ENCODE measurements at places on chromosomes 3 and 15. TPM values are rescaled to one million over a fixed set of nuclear protein-coding genes. Genes with fewer than 3 reads are reported as not detected.

The SLCO2A1 gene
- 0.36 TPM for total RNA-seq

The SPTBN5 gene
- total RNA-seq: 0.36 TPM

The CMTM6 gene
- total RNA-seq: 102 TPM

The NPAP1 gene
- not detected for total RNA-seq

The HMCES gene
- total RNA-seq: 10.5 TPM

The CCDC39 gene
- not detected for total RNA-seq

The PLOD2 gene
- total RNA-seq: 345 TPM

The TCF12 gene
- total RNA-seq: 82.2 TPM

The TYRO3 gene
- total RNA-seq: 6.2 TPM

The HIGD2B gene
- total RNA-seq: not detected

The DUOXA2 gene
- not detected for total RNA-seq

The CIDEC gene
- not detected for total RNA-seq

DNA sequence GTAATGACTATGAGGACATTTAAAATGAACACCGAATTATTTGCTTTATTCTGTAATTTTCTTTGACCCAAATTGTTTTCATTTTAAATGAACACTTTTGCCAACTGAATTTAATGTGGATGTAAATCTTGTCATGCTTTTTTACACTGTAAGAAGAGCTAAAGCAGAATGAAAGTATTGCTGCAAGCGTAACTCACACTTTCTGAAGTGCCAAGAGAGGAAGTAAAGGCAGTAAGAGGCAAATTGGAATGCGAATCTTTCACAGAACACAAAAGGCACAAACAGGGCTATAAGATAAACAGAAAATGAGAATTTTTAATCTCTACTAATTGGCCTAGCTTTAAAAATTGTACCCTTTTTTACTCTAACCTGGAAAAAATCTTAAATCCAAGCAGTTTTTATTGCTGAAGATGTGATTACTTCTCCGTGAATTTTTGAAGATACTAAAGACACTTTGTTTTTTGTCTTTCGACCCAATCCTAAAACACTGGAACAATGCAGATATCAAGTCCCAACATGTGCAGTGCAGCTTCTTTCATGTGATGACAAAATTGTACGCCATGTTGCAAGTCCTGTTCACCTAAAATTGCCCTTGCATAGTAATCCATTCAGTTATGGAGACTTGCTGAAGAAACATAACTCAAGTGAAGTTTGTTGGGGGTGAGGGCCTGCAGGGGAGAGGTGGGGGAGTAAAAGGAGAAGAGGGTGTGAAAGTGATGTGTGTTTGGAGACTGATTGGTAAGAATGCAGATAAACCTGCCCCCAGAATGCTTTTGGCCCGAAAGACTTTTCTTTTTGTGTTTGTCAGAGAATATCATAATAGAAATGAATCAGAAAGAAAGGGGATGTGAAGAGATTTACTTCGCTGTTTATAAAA lies 1.4 kb downstream of the ARID3B start:
- DNase-seq: no peak

DNA sequence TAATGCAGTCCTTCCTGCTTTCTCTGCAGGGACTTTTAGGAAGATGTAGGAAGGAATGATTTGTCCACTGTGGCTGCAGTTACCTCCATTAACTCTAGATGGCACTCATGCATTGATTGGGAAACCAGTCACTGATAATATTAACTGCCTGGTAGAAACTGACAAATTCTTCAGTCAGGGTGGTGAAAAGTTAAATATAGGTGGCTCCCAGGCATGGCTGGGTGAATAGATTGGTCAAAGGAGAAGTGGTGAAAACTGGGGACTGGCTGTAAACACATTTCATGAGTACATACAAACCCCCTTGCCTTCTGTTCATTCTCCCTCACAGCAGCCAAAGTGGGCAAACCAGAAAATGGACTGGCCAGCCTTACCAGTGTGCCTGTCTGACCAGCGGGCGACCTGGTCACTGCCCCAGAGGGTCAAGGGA lies 333.4 kb downstream of the THSD4 start:
- no peak for DNase-seq

DNA sequence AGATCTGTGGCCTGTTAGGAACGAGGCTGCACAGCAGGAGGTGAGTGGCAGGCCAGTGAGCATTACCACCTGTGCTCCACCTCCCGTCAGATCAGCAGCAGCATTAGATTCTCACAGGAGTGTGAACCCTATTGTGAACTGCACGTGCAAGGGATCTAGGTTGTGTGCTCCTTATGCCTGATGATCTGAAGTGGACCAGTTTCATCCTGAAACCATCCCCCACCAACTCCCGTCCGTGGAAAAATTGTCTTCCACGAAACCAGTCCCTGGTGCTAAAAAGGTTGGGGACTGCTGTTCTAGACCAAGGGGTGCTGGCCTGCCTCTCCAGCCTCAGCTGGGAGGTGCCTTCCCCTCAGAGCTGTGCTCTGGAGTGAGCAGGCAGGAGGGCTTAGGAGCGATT lies 61.4 kb downstream of the RPLP1 start:
- no peak for DNase-seq

- no peak for DNase-seq
These were observed 230.9 kb upstream of the RORA start for GRCh38 chr15:61459785-61460707.

- peak; percentile 60 for DNase-seq
These were observed at the start of gene ZIC1 for GRCh38 chr3:147409143-147410115. TSS of gene ZIC1 (plus strand) at chr3:147409365. CDS start at chr3:147410113, 748 bp downstream.

- DNase-seq: no peak
These were observed 11.2 kb upstream of the VEPH1 start for GRCh38 chr3:157514371-157514895.

DNA sequence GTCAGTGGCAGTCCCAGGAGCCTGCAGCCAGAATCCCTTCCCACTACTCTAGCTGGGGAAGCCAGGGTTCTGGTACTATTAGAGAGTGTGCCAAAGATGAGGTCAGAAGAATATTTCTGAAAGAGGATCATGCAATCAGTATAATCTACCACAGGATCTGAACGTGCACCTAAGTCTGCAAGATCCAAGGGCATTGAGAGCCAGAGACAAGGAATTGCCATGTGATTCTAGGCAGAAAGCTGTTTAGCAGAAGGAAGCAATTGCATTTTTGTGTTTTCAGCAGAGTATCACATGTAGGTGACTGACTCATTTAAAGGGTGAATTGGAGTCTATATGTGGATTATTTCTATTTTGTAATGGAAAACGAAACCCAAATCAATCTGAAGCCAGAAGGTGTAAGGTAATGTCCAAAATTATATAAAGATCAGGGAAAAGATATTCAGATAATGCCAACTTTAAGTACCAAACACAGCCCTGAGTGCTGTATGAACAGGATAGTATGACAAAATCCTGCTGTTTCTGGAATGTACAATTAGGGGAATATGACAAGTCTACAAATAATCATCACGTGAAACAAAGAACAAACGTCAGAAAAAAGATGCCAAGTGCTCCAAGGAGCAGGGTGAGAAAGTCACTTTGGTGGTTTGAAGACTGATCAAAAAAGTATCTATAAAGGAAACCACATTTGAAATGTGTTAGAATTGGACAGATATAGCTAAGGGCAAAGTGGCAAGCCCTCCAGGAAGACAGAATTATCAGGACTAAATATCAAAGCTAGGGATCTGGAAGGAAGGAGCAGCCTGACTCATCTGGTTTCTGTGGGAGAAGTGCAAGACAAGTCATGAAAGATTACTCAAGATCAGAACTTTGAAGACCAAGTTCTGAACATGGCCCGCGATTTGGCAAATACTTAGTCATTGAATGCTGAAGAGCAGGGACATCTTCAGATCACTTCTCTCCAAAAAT lies 1036.6 kb downstream of the NTRK3 start:
- DNase-seq: peak; percentile 57

- no peak for DNase-seq
These were observed 43.2 kb downstream of the CMTM6 start for GRCh38 chr3:32459450-32459849.

- no peak for DNase-seq
These were observed 238.6 kb upstream of the TMC3 start for GRCh38 chr15:81612631-81613030.

DNA sequence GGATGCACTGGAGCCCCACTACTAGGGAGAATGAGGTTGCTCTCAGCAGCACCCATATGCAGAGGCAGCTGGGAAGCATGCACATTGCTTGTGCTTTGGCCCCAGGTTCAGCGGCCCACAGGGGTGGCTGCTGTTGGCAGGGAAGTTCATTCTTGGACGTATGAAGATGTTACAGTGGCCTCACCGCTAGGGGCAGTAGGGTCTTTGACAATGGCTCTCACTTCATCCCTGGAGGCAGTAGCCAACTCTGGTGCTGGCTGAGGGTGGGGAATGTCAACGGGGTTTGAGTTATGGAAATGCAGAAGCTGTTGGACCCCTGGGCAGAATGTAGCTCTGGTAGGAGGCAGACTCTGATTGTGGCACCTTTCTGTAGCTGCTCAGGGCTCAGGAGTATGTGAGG lies 279.9 kb downstream of the SCAPER start:
- peak; percentile 44 for DNase-seq

- no peak for DNase-seq
These were observed 17.1 kb downstream of the ISG20 start for GRCh38 chr15:88655800-88656488.

GRCh38 chr15:80199869-80200268 lies 47.1 kb downstream of the FAH start:
- DNase-seq: no peak

- no peak for DNase-seq
These were observed 9.9 kb downstream of the ZBED2 start for GRCh38 chr3:111585217-111585616.

GRCh38 chr15:75181780-75182179 lies 19.9 kb upstream of the C15orf39 start:
- no peak for DNase-seq

GRCh38 chr3:188150982-188151381 lies 3.0 kb upstream of the LPP start:
- peak; percentile 84 for DNase-seq

- DNase-seq: no peak
These were observed 94.7 kb downstream of the STAG1 start for GRCh38 chr3:136657526-136657925.

- DNase-seq: no peak
These were observed 57.2 kb downstream of the CHSY1 start for GRCh38 chr15:101194546-101195125.

GRCh38 chr15:98418122-98418521 lies 230.2 kb upstream of the IGF1R start:
- DNase-seq: no peak

DNA sequence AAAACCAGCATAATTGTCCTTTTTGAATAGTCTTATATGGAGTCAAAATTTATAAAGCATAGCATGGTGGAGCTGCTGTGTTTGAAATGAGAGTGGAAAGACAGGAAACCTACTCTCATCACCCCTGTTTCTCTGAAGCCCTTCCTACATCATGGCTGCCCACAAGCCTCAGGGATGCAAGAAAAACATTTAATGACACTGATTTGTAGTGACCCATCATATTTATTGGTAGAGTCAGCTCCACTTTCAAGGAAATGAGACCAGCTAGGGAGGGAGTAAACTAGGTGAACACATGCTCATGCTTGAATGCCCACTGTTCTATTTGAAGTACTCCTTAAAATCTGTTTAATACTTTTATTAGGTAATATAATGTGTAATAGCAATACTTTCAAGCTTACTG lies 494.3 kb upstream of the KCNMB2 start:
- no peak for DNase-seq

GRCh38 chr3:152375546-152375945 lies 106.8 kb downstream of the MBNL1 start:
- DNase-seq: no peak

GRCh38 chr15:25775317-25775912 lies 87.7 kb downstream of the ATP10A start:
- peak; percentile 93 for DNase-seq

DNA sequence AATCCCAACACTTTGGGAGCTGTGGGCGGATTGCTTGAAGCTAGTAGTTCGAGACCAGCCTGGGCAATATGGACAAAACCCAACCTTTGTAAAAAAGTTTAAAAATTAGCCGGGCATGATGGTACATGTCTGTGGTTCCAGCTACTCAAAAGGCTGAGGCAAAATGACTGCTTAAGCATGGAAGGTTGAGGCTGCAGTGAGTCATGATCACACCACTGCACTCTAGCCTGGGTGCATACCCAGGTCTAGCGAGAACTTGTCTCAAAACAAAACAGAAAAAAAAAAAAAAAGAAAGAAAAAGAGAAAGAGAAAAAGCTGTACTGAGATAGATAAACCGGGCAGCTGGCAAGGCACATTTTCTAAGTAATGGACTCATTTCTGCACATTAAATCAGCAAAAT lies 10.6 kb downstream of the ARPP19 start:
- DNase-seq: no peak

DNA sequence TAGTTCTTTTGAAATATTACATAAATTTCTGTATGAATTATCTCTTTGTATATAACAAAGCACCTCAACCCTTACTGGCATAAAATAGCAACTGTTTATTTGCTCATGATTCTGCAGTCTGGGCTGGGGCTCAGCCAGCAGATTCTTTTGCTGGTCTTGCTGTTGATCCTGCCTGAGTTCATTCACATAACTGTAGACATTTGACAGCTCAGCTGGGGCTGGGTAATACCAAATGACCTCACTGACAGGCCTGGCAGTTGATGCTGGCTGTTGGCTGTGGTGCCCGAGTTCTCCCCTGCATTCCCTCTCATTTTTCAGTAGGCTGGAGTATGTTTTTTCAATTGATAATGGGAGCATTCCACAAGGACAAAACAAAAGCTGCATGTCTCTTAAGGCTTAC lies 449.9 kb upstream of the GOLIM4 start:
- no peak for DNase-seq

DNA sequence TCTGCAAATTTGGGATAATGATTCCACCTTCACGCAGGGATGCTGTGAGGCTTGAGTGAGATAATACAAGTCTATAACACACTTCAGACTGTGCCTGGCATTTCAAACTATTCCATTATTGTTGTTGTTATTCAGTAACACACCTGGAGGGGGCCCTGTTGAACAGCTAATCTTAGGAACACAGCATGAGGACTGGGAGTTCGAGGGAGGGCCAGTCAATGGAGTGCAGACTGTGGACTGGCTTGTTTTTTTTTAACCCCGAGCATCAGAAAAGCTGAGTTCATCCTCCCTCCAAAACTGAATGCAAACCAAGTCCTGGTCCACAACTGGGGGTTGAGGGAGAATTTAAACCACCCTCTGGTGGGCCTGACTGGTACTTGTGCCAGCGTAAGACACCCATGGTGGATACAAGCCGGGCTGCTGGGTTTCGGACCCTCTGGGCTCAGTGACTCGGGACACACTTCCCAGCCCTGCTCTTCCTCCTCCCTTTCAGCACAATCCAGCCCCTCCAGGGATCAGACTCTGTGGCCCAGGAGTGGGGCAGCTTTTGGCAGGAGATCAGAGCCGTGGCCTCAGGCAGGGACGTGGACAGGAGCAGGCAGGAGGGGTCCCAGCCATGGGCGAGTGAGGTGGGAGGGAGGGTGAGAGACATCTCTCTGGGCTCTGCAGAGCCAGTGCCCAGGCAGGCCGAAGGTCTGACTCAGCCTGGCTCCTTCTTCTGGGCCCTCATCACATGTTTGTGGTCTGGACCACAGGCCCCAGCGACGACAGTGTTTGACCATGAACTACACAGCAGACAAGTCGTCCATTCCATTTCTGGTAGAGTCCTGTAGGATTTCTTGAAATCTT lies 36.3 kb upstream of the MEX3B start:
- DNase-seq: peak; percentile 94

All from osteoblast (primary cell).